ENCODE measurements at places on chromosomes 12 and 14.

GRCh38 chr12:75820848-75821578 lies 210.6 kb downstream of the PHLDA1 start:
- DNase-seq: peak; percentile 87

DNA sequence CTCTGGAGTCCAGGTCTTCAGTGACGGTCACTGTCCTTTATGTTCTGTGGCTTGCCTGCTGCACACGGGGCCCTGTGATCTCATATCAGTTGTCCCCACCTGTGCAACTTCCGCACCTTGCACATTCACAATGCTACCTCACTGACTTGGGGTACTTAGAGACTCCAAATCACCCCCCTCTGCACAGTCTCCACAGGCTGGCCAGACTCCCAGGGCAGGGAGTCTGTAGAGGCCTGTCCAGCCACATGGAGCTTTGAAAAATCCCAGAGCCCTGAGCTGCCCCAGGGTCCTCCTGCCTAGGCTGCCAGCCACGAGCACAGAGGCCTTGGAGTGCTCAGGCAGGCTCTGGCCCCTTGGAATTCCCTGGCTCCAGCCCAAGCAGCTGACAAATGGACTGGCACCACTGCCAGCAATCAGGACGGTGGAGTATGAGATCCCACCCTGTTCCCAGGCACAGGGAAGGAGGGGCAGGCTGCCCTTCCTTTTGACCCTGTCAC lies 26.4 kb downstream of the CMKLR1 start:
- DNase-seq: no peak

DNA sequence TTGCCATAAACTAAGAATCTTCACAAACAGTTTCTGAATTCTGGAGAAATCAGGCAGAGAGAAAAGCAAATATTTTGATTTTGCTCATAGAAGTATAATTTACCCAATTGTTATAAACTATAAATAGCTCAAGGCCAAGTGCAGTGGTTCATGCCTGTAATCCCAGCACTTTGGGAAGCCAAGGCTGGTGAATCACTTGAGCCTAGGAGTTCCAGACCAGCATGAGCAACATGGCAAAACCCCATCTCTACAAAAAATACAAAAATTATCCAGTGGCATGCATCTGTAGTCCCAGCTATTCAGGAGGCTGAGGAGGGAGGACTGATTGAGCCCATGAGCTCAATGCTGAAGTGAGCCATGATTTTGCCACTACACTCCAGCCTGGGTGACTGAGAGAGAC lies 19.6 kb upstream of the MMP19 start:
- DNase-seq: no peak

- DNase-seq: no peak
Measured at GRCh38 chr12:5430641-5431603, 986 bp upstream of the NTF3 start.

DNA sequence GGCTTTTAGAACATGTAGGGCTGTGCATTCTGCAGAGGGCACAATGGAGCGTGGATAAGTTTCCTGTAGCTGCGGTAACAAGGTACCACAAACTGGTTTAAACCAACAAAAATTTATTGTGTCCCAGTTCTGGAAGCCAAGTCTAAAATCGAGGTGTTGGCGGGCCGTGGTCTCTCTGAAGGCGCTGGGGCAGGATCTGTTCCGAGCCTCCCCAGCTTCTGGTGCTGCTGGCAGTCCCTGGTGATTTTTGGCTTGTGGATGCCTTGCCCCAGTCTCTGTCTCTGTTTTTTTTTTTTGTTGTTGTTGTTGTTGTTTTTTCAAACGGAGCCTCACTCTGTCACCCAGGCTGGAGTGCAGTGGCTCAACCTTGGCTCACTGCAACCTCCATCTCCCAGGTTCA lies 77.5 kb downstream of the ACACB start:
- no peak for DNase-seq

DNA sequence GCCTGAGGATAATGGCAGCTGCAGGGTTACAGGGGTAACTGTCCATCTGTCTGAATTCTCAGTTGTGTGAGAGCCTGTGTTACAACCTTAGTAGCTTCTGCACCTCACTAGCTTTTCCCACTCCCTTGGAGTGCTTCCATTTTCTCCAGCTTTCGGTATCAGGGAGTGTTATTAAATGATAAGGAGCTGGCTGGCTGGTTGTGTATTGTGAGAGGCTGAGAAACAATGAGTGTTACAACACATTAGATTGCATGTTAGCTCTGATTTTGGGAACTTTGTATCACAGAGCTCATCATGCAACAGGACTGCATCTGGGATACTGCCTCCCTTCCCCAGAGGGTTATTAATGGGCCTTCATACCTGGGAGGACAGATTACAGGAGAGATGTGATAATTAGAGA lies 723.7 kb downstream of the DIO2 start:
- no peak for DNase-seq

GRCh38 chr12:38904537-38905479 lies 583 bp downstream of the CPNE8 start:
- DNase-seq: peak; percentile 31

DNA sequence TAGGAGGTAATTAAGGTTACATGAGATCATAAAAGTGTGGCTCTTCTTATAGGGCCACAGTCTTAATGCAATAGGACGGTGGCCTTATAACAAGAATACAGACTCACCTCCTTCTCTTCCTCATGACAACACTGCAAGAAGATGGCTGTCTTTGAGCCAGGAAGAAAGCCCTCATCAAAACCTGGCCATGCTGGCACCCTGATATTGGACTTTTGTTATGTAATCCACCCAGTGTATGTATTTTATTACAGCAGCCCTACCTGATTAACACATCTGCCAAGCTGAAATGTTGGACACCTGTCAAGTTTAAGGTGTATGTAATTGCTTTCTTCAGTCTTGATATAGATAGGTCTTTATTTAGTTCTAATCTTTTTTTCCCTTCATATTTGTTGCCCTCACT lies 217.0 kb downstream of the GPHN start:
- no peak for DNase-seq

GRCh38 chr12:129675947-129676346 lies 227.9 kb downstream of the TMEM132D start:
- DNase-seq: no peak

DNA sequence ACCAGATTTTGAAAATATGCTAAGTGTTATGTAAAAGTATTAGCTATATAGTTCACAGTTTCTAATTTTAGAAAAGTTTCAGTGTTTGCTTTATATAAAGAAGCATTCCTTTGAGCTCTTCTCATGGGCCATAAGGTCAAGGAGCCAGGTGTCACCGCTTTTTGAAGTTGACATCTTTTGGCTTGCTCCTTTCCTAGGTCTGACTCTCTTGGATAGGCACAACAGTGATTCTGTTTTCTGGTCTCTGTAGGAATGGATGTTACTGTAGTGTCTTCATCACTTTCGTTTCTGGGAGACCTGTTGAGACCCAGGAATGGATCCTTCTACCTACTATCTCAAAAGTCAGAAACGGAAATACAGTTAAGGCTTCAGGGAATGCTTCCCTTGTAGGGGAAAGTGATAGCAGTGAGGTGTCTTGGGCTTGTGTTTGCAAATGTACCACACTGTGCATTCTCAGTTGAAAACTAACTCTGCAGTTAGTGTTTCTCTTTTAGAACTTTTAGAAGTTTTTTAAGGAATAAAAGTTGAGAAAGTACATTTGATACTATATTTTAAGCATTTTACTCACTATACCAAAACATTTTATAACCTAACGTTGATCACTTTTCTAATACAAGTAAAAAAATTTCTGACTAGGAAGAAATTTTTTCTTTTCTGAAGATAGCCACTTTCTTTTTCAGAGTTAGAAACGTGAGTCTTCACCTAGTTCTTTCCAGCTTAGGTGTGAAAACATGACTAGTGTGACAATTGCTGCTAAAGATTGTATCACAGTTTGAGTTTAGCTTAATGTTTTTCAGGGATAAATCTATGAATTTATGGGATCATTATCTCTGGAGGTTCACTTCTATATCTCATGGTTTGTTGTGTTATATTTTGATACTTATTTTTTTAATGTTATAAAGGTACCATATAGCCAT lies 20.8 kb downstream of the VRK1 start:
- no peak for DNase-seq

GRCh38 chr12:121096199-121096798 lies 36.4 kb upstream of the P2RX7 start:
- no peak for DNase-seq

DNA sequence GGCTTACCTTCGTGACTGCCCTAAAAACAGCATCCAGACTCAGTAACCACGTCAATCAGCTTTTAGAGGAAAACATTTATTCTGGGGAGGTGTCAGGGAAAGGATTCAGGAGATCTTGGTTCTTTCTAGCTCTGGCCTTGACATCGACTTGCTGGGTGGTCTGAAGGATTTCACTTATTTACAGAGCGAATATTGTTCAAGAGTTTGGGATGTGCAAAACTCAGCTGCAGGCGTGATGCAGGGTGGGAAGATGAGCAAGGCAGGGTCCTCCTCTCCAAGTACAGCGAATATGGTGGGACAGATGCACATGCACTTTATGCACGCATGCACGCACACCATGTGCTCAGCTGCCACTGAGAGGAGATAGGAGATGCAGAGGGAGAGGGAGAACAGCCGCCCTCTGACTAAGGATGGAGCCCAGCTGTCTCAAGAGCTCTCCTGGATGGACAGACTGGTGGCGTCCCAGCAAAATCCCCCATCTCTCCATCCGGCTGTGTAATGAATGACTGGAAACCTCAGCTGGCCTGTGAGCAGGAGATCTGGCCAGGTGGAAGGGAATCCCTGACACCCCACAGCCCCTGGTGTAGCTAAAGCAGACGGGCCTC lies 24.4 kb upstream of the BDKRB1 start:
- DNase-seq: no peak

DNA sequence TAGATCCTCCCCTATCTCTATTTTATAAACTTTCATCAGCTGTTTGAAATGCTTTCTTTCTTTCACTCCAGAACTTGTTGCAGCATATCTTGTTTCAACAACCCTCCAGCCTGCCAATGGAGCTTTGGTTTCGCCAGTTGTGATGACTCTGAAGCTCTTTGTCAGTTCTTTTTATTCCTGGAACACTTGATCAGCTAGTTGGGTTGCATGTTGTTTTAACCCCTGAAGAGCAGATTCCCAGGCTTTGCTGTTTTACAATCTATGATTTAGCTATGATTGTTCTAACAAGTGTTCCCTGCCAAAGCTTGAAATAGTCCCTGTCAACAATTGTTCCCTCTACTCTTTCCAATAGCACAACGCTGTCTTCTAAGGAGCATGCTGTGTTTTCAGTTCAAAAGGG lies 50.6 kb upstream of the FUT8 start:
- DNase-seq: peak; percentile 83

GRCh38 chr12:98646294-98647090 lies 1.4 kb downstream of the APAF1 start:
- no peak for DNase-seq

- DNase-seq: no peak
Measured at GRCh38 chr12:123498126-123498825, 35.2 kb downstream of the RILPL1 start.

GRCh38 chr12:76628745-76629144 lies 69.2 kb upstream of the OSBPL8 start:
- DNase-seq: no peak

DNA sequence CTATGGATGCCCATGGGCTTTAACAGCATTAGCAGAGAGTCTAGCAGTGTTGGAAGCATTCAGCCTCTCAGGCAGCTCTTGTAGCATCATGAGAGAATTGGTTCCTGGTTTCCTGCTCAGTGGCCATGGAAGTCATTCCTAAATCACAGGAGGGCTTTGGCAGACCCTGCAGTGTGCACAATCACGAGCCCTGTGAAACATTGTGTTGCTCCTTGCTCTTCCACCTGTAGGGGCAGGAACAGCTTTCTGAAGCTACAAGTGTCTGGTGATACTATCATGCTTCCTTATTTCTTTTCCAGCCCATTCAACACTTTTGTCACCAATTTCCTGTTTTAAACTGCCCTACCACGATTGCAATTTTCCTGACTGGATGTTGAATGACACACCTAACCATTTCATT lies 402.2 kb upstream of the USP15 start:
- no peak for DNase-seq

GRCh38 chr12:22410486-22410885 lies 76.0 kb upstream of the ST8SIA1 start:
- DNase-seq: no peak

DNA sequence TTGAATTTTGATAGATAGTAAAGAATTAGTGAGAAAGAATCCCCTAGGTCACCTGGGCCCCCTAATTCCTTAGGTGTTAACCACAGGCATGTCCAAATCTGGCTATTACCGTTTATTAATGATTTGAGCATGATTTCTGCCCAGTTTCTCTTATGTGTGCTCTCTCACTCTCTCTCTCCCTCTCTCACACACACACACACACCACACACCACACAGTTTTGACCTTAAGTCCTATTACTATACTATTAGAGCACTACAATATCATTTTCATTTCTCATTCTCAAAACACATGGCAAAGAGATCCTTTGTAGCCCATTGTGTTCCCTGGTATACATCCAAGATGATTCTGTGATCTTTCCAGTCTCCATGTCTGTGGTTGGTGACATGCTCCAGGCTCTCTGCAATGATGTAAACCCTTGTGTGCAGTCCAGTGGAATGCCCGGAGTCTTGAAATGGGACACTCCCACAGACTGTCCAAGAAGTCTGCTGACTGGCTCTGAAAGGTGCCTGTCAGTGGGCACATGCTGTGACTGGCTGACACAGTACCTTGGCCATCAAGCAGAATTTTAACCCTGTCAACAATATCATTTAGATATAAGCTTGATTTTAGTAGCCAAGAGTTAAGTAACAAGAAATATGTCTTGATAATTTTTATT lies 96.2 kb downstream of the FIGNL2 start:
- peak; percentile 24 for DNase-seq

- DNase-seq: no peak
Measured at GRCh38 chr12:124898200-124898922, 16.1 kb downstream of the UBC start.

- no peak for DNase-seq
Measured at GRCh38 chr12:131946757-131947156, 3.0 kb upstream of the EP400 start.

- DNase-seq: no peak
Measured at GRCh38 chr14:76125511-76125910, 26.2 kb upstream of the GPATCH2L start.

DNA sequence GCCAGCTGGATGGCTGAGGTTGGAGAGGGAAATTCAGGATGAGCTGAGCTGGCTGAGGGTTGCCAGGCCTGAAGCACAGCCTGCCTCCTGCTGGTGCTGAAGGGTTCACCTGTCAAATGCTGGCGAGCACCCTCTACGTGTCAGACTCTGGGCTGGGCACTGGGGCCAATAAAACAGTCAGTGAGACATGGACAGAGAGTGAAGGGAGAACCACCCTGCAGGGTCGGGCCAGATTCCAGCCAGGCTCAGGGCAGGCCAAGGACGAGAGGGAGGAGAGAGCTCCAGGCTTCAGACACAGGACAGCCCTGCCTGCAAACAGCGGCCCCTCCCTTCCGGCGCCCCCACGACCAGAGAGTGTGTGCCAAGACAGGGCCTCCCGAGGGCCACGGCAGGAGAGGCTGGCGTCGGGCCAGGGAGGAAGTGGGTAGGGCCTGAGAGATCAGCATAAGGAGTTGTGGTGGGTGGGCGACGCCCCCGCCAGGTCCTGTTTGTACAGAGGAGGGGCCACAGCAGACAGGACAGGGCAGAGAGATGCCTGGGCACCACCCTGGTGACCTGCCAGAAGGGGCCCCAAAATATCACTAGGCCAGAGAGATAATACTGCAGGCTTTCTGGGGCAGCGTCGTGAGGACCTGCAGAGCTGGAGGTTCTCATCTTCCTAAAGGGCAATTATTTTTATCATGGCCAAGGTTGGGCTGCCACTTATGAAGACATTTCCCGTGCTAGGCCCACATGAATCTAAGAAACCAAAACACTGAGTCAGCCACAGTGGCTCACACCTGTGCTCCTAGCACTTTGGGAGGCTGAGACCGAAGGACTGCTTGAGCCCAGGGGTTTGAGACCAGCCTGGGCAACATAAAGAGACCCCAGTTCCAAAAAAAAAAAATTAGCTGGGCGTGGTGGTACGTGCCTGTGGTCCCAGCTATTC lies 73.1 kb upstream of the GPR68 start:
- DNase-seq: no peak

Data from fibroblast of the conjunctiva (primary cell).